ENCODE measurements at places on chromosomes 11 and 22.

DNA sequence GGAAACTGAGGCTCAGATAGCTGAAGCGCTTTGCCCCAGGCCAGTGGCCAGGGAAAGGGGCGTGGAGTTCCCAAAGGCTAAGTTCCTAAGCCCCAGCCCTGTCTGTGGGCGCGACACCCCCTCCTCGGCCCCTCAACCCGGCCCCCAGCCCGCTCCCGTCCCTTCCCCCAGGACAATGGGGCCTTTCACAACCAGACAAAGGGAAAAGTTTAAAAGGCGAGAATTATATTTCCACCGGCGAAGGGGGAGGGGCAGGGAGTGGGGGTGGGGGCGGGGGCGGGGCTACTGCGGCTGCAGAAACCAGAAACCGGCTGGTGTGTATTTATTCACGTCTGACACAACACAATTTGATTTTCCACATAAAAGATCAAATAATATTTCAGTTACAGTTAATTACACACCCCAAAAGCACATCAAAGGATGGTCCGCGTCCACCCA is 192.1 kb downstream of the MN1 start:
- no peak for DNase-seq

DNA sequence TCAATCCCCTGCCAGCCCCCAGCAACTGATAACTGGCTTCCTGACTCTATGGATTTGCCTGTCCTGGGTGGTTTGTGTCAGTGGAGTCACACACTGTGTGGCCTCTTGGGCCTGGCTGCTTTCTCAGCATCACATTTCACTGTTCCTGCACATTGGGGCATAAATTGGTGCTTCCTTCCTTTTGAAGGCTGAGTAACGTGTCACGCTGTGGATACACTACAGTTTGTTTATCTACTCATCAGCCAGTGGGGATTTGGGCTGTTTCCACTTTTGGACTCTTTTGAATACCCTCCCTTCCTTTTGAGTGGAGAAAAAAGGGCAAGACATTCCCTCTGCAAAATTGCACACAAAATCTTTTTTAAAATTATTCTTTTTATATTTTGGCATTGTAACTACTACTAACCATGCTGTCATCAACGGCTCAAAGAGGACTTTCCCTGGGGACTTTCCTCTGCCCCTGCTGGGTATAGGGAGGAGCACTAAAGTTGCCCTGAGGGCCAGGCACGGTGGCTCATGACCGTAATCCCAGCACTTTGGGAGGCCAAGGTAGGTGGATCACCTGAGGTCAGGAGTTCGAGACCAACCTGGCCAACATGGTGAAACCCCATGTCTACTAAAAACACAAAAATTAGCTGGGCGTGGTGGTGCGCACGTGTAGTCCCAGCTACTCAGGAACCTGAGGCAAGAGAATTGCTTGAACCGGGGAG is 7.8 kb upstream of the CELSR1 start:
- DNase-seq = no peak

DNA sequence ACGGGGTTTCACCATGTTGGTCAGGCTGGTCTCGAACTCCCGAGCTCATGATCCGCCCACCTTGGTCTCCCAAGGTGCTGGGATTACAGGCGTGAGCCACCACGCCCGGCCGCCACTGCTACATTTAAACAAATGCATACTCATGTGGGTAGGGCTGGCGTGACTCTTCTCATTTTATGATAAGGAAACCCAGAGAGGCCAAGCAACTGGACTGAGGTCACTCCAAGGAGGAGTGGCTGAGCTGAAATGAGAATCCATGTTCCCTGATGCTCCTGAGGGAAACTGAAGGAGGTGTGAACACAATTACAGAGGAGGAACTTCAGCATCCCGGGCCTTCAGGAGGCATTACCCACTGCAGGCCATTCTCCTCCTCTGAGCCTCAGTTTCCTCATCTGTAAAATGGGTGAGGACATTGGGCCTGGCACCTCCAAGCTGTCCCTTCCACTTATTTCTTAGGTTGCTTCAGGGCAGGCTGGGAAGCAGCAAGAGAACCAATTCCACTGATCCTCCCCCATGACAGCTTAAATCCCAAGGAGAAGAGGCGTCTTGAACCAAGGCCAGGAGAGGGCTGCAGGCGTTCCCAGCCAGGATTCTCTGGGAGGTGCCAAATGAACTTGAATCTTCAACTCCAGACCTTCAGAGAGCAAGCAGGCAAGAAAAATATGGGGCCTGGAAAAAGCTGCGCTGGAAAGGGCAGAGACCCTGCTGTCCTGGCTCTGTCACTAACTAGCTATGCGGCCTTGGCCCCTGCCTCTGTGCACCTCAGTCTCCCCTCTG is 2.9 kb downstream of the TST start:
- no peak for DNase-seq

- no peak for DNase-seq
Measured at GRCh38 chr11:124736736-124737135, 3.0 kb upstream of the NRGN start.

DNA sequence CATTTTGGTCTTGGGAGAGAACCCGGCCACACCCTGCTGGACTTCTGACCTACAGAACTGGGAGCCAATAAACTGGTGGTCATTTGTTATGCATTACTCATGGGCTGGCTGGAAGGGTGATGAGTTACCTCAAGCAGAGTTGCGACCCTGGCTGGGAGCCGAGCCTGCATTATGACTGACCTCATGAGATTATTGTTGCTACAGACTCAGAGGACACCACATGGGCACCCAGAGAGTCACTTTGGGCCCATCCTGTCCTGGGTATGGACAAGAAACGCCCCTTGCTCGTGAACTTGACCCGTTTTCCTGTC is 531.7 kb downstream of the TBC1D22A start:
- no peak for DNase-seq

GRCh38 chr11:11980200-11980599 is 28.2 kb downstream of the DKK3 start:
- no peak for DNase-seq

DNA sequence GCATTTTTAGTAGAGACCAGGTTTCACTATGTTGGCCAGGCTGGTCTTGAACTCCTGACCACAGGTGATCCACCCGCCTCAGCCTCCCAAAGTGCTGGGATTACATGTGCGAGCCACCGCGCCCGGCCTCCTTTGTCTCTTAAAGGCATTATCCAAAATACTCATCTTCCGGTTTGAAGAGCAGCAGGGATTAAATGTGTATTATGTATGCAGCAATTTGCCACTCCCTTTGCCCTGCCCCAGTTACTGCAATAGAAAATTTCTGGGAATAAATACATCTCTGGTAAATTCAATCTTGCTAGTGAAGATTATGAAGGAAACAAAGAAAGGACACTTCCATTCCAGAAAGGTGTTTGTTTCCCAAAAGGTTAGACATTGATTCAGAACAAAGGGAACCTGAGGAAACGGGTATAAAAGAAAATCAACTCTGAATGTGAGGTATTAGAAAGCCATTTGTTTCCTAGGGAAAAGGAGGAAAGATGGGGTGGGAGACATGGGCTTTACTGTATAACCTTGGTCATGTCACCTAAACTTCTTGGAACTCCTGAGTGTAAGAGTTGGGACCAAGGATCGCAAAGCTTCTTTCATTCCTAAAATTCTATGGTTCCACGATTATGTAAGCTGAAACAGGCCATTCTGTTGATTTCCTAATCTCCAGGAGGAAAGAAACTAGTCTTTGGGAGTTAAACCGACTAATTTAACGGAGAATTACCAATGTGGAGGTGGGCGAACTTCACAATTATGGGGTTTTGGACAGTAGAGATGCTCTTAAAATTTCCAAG is 959 bp upstream of the HIPK3 start:
- DNase-seq = no peak

DNA sequence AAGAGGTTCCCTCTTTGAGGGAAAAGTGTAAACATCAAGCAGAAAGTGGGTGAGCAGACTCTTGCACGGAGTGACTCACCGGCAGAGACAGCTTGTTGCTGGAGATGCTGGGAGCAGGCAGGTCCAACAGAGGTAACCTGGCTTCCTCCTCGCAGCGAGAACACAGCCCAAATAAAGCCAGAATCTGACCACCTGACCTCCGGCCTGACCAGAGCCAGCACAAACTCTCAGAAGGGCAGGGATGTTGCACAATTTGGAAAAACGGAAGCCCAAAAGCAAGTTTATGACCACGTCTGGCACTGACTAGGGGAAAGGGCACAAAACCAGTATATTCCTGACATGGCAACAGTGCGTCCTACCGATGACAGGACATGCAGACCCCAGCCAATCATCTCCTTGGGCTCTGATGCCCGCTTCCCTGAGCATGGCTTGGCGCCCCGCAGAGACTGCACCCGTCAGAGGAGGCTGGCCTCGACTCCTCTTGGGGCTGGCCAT is 5.4 kb downstream of the SMCO4 start:
- DNase-seq = no peak

DNA sequence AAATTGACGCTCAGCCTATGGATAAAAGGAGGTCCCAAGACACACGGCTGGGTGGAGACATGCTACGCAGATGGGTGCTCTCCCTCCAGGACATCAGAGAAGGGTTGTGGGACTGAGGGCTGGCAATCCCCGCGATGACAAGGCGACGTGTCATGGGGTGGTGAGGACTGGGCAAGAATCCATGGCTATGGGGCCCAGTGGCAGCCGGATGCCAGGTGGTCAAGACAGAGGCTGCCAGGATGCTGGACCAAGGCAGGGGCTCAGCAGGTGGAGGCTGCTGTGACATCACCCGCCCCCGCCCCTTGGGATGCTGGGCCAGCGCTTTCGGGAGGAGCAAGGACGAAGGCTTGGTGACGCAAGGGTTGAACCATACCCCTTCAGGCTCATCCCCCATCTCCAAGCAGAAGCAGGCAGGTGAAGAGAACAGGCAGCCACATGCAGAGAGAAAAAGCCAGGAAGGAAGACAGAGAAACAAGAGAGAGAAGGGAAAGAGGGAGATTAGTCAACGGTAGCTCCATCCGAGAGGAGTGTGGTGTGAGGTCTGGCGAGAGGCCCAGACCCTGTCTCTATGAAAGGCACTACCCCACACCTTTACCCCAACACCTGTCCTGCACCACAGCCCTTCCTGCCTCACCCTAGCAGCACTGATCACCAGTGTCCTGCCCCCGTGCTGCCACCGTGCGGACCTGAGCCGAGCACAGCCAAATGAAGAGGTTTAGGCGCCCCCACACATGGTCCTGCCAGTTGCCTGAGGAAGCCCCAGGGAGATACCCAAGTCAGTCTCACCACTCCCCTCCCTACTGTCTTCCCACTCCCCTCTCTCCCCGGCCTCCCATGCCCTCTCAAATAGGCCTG is 24.1 kb upstream of the RASL10A start:
- DNase-seq = no peak

DNA sequence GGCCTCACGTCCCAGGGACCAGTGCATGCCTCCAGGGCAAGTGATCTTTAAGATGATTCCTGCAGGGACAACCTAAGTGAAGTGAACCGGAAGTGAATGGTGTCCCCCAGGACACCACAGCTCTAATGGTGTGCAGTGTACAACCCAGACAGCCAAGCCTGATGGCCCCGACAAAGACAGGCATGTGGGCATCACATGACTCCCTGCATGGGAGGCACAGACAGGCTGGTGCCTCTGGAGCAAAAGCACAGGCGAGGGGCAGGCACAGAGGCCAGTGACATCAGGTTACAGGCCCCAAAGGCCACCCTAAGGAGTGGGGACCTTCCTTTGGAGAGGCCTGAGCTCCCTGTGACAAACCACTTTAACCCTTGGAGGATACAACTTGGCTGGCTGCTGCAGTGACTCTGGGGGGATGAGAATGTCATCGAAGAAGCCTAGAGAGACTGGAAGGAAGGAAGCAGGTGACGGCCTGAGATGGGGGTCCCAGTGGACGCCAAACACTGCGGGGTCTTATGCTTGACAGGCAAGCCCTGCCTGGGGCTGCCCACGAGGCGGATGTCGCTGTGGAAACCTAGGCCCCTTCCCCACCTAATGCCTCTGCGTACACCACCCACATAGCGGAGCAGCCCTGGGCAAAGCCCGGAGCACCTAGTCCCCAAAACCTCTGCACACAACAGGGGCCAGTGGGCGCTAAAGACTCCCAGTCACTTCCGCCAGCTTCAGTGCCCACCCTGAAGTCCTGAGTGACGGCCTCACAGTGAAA is 12.4 kb downstream of the POLR3H start:
- DNase-seq = no peak

GRCh38 chr11:3037945-3038271 is 19.3 kb downstream of the CARS1 start:
- no peak for DNase-seq

GRCh38 chr11:57641011-57641807 is 8.5 kb downstream of the YPEL4 start:
- DNase-seq = no peak

DNA sequence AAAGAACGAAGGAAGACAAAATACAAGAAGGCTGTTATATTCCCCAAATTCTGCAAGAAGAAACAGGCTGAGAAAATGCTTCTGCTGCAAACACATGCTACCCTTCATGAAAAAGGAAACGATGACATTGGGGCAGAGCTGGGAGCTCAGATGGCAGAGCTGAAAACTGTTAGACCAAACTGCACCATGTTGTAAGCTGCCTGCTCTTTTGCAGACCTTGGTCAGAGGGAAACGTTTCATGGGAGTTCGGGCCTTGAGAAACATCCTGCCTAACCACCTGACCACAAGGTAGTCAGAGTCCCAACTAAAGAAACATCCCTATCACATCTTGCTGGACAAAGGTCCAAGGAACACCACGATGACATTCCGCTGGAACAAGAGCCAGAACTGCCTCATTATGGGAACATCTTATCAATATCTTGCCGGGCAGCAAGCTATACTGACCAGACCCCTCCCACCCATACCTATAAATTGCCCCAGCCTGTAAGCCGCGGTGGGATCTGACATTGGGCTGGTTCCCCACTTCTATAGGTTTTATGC is 110.7 kb upstream of the CTSC start:
- no peak for DNase-seq

DNA sequence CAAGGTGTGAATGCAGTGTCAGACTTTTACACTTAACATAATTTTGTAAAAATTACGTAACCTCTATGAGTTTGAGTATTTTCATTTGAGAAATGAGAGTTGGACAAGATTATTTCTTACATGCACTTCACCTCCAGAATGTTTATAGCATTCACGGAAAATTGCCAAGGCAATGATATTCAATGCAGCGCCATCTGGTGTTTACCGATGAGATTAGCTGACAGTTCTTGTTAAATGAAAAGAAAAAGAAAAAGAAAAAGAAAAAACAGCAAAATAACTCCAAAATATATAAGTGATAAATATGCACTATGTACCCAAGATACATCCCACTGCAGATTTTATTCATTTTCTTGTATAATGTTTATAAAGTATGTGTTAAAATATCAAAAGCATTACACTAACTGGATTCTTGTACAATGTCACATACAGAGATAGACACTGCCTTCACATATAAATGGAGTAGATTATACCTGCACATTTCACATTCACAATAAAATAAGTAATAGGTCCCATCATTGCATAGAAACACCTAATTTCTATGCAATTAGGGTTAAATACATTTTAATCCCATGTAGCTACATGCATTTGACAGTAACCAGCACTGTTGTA is 976.3 kb upstream of the FAT3 start:
- no peak for DNase-seq

DNA sequence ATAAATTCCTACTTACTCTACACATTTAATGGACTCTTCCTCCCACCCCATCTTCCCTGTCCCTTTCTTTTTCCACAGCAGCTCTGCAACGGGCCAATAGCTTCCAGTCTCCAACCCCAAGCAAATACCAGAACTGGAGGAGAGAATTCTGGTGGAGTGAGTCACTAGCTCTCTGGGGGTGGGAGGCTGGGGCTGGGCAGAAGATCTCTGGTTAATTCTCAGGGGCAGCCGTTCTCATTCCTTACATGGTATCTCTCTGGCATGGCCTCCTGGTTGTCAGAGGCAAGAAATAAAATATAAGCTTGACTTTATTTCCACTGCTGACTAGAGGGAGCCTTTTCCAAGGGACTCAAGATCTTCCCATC is 90.4 kb upstream of the PARVA start:
- DNase-seq = no peak

- DNase-seq = no peak
Measured at GRCh38 chr11:110874437-110875030, 162.3 kb upstream of the ARHGAP20 start.

GRCh38 chr11:117087446-117087845 is 10.8 kb downstream of the SIK3 start:
- no peak for DNase-seq

Data from heart right ventricle (tissue), 16 donors.